ENCODE measurements at places on chromosomes 5 and 9. TPM values are rescaled to one million over a fixed set of nuclear protein-coding genes. Genes with fewer than 3 reads are reported as not detected.

The CATSPER3 gene
- 0.54 TPM for total RNA-seq

The RNF44 gene
- total RNA-seq, result 322 TPM

The FPGS gene
- total RNA-seq, result 44.2 TPM

The PCDHGA11 gene
- 12.5 TPM for total RNA-seq

All from glutamatergic neuron (in vitro differentiated cells).